ENCODE measurements at places on chromosomes 2 and 18.

DNA sequence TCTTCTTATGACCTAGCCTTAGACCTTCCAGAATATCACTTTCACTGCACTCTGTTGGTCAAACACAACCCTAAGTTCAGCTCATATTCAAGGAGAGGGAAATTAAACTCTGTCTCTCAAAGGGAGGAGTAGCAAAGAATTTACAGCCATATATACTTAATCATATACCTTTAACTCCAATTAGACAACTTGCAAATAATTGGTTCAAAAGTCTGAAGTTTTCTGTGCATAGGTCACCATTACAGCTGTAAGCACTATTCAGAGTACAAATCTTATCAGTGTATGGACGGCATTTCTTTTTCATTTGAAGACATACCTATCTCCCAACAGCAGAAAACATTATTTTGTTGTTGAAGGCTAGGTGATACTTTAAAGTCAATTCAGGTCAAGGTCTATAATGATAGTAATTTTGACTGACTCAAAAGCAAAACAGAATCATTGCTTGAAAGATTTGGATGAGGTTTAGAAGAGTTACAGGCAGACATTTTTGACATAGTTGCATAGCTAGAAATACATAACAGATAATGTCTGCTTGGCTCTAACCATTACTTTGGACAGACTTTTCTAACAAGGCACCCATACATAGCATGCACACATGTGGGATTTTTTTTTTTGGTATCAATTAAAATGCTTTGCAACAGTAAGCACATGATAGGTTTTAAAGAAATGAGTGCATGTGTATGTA is 131.5 kb downstream of the CPS1 start:
- no peak for DNase-seq

- no peak for DNase-seq
These were observed 161.6 kb upstream of the TRIB2 start for GRCh38 chr2:12555012-12555645.

DNA sequence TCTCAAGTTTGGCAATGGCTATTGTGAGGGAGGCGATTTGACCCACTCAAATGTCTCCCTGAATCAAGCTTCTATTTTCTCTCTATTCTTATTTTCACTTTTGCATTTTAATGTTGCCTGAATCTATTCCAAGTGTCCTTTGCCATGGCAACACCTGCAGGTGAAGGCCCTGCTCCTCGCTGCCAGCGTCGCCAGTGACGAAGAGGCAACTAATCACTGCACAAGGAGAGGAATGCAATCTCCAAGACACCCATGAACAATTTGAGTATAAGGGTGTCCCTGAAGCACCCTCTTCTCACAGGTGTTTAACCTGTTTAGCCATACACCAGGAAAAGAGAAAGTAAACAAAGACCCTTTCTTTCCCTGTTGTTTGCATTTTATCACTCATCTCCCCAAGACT is 165.6 kb upstream of the VRK2 start:
- no peak for DNase-seq

DNA sequence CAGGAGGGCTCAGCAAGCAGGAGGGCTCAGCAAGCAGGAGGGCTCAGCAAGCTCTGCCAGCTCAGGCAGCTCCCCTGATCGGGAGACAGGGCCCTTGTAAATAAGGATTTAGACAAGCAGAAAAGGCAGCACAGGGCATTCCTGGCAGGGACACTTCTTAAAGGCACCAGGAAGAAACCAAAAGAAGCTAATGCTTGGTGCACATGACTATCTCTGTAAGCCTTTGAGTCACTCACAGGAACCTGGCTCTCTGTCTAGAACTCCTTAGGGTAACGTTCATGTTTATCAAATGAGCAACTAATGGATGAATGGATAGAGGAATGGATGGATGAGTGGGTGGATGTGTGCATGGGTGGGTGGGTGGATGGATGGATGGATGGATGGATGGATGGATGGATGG is 28.4 kb downstream of the TMEM37 start:
- DNase-seq: no peak

GRCh38 chr2:217156801-217157200 is 296.9 kb upstream of the TNP1 start:
- no peak for DNase-seq

DNA sequence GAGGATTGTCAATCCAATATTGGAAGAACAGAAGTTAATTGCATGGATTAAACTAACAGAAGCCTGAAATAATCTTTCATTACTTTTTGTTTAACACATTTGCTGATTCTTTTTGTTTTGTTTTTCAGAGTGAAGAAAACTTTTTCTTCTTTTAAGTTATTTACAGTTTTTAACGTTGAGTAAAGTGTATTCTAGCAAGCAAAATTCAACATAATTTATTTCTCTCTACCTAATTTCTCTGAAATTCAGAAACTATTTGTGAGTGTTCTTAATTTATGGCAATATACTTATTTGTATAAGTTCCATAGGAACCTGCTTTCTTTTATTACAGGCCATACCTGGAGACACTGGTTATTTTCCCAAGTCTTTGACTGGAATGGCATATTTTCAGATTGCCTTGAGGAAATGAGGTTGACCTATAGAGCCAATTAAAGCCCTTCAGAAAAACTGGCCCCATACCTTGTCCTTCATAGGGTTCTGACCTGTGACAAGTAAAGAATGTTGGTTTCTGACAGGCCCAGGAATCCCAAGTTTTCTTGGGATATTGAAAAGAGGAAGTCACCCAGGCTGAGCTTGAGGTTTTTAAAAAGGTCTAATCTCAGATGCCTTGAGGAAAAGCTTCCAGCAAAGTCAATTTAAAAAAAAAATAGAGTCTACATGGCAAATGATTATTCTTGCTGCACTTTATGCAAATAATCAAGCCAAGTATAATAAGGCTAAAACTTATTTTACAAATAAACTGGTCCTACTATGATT is 26.8 kb upstream of the LIPG start:
- DNase-seq: no peak

- no peak for DNase-seq
These were observed 183.4 kb upstream of the CDH20 start for GRCh38 chr18:61149786-61150185.

GRCh38 chr18:13810950-13811485 is 12.9 kb upstream of the MC5R start:
- no peak for DNase-seq

DNA sequence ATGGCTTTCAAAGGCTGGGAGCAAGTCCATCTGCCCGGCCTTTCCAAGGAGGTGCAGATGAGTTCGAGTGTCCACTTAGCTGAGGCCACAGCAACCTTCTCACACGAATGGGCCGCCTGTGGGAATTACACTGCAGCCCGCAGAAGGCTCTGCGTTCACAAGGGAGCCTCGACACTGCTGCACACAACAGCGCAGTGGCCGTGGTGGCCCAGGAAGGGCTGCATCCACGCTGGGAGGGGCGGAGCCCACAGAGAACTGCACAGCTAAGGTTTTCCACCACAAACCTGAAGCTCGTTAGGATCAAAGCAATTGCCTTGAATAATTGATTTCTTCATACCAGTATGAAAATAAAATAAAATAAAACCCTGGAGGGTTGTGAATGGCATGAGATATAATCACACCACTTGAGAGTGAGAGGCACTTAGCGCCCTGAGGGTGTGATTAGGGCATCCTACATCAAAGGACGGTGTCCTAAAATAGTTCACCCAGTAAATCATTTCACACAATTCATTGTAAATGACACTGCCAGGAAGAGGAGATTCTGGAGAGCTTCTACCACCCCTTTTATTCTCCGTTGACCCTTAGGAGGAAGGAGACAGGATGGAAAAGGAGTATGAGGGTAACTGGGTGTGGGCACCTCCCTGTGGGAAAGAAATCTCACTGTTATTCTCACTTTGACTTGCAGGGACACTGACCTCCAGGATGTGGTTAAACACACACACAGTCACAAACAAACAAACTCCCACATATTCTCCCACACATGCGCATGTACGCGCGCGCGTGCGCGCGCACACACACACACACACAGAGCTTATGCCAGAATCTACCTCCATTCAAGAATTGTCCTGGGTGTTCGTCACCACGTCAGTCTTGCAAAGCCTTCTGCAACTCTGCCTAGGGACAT is 256.6 kb upstream of the ID2 start:
- no peak for DNase-seq

- DNase-seq: no peak
These were observed 995 bp downstream of the TMEM127 start for GRCh38 chr2:96264656-96265348.

All from stimulated activated CD8-positive, alpha-beta memory T cell treated with anti-CD3 and anti-CD28 coated beads, Interleukin-4, amount 100 ng/mL, for 4 hours (primary cell).